ENCODE measurements at places on chromosomes 2 and 18.

DNA sequence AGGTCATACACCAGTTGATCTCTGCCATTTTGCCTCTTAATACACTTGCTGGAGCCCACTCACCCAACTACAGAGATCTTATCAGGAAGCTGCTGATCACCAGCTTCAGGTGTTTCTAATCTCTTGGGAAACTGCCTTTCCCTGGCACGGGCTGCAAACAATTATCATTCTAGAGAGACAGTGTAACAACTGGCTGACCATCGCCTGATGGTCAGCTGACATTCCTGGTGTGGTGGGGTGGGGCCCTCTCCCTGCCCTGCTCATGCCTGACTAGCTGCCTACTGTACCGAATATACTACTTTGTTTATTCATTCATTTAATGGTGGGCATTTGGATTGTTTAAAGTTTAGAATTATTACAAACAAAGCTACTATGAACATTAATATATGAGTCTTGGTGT is 311.5 kb downstream of the CBLN2 start:
- DNase-seq: no peak

GRCh38 chr2:1757567-1757966 is 13.3 kb upstream of the PXDN start:
- DNase-seq: no peak

- peak; percentile 37 for DNase-seq
Observed at GRCh38 chr2:225091336-225091735, 49.1 kb upstream of the DOCK10 start.

DNA sequence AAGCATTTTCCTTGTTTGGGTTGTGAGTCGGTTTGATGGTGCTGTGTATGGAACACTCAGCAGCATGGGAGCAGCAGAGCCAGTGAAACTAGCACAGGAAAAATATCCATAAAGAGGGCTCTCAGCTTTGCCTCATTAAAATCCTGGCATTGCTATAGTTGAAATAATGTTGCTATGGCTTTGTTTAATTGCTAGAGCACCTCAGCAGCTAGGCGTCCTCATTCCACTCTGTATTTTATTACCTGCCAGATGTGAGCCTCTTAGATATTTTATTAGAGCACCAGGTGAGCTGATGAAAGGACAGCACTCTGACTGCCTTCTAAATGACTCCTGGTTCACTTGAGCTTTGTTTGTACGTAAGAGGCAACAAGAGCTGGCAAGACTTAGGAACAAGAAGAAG is 232.4 kb downstream of the MTX2 start:
- no peak for DNase-seq

- DNase-seq: no peak
Observed at GRCh38 chr2:218853766-218854165, 5.8 kb upstream of the WNT6 start.

DNA sequence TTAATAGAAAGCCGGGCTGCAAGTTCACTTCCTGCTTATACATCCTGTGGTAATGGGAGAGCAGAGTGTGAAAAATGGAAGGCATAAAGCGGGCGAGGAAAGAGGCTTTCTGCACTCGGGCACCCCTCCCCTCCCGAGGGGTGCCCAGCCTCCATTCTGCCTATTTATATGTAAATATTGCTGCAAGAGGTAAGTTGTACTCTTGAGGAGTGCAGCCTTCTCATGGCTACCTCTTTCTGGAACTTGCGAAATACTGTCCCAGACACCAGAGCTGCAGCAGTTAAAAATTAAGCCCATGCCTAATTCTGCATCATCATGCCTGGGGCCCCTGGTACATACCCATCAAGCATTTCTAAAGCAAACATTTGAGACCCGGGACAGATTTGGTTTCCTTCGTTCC is 156.0 kb downstream of the GBX2 start:
- no peak for DNase-seq

DNA sequence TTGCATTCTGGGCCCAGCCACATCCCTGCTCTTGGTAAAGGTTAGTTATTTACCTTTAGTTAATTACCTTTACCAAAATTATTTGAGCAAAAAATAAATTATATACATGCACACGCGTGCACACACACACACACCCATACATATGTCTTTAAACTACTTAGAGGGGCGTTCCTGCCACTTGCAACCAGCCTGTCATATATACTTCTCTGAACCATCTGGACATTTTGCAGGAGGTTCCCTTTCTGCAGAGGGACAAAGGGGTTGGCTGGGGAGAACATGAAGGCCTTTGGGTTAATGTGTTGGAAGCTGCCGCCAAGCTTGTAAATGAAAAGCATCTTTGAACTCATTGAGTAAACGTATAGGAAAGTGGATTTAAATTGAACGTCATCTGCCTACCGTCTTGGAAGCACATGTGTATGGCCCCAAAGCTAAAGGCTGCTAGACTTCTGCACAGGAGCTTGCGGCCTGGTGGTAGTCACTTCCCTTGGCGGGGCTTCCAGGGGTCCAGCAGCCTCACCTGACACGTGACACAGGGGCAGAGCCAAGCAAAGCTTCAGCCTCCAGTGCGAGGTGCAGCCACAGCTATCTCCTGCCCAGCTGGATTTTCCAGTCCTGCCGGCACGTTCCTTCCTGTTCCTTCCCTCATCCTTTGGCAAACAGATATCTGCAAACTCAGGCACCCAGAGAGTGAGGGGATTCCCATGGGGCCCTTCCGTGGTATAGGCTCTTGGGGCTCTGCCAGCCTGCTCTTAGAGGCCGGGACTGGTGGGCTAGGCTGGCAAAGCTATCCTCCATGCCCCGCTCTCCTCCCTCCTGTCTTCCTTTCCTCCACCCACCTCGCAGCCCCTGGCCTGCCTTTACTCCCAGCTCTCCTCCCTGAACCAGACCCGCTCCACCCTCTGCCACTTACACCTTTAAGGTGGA is 46.1 kb downstream of the SERTAD2 start:
- no peak for DNase-seq

- DNase-seq: no peak
Observed at GRCh38 chr2:187037310-187037709, 188.3 kb upstream of the ZSWIM2 start.

DNA sequence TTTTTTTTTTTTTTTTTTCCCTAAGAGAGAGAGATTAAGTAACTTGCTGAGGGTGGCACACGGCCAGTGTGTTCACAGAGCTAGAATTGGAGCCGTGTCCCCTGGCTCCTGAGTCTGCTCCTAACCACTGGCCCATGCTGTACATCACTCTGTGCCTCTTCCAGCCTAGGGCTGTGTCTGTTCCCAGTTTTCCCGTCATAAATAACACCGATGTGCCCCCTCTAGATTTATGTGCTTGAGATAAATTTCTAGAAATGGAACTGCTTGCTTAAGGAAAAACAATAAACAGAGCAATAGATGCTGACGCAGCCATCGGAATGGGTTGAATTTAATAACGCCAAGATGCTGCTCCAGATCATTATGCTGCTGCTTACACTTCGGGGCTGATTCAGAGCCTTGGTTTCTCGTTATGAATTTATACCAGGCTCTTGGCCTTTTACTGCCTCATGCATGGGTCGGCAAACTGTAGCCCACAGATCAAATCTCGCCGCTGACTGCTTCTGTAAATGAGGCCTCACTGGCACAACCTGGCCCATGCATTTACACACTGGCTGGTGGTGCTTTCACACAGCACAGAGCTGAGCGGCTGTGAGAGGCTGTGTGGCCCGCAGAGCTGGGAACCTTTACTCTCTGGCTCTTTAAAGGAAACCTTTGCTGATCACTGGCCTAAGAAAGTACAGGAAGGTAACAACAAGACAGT is 58.1 kb downstream of the NDUFA10 start:
- no peak for DNase-seq

GRCh38 chr18:79366177-79367094 is 29.3 kb upstream of the NFATC1 start:
- no peak for DNase-seq

GRCh38 chr2:227179988-227180685 is 15.7 kb downstream of the COL4A3 start:
- DNase-seq: no peak

- DNase-seq: no peak
Observed at GRCh38 chr18:2059336-2059735, 512.0 kb downstream of the METTL4 start.

DNA sequence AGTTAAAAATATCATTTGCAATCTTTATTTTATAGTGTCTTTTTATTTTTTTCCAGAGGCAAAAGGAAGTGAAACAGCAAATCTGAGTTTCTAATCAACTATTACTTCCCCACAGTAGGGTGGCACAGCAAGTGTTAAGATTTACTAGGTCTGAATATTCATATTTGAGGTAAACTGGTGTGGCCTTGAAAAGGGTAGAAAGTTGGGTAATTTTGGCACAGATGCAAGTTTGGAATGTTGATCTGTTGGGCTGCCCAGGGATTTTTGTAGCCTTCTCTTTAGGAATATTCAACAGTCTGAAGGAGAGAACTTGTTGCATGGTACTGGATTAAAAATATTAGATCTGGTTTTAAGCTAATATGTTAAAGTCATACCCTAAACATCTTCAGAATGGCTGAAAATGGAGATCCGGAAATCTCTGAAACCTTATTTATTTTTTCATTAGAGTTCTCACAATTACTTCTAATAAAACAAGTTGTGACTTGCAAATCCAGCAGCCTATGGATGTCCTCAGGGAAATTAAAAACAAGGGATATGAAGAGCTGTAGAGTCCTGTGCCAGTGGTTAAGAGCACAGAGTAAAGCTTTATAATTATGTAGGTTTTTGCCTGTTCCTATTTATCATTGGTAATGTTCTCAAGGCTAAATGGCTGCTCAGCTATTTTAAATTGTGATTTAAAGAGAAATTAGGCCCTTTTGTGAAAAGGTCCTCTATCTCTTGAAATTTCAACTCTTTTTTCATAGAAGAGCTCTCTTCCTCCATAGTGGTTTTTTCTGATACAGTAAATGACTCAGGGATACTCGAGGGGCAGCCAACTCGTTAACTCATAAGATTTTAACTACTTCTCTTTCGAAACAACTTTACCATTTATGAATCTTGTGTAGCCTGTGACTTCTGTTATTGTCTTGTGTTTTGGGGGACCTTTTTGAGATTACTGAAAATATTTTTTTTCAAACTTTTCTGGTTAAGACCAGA is 11.0 kb downstream of the TANK start:
- no peak for DNase-seq
